Activated naive CD8-positive, alpha-beta T cell treated with anti-CD3 and anti-CD28 coated beads, Interleukin-2, amount 10 ng/mL, durations not matched to agents 7 days and 5 days (primary cell): ENCODE measurements at places on chromosomes 2 and 18.

DNA sequence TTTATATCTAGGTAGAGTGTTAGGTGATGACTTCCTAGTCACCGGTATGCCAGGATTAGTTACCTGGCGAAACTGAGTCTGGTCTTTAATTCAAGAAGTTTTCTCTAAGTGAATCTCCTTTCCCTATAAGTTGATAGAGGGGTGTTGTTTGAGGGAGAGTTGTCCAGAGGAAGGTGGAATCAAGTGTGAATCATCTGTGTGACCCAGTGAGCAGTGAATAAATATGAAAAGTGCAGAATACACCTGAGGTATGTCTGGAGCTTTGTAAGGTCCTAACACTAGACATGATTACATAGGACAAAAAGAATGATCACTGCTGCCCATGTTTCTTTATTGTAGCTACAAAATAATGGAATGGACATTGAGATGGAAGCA, 11.2 kb downstream of the POU3F3 start:
- H3K27ac ChIP-seq: no peak overlapping the region
- H3K4me1 ChIP-seq: peaks cover 3% of the 10 kb centered on the region
- no peak overlapping the region for H3K4me3 ChIP-seq
- no peaks in the 10 kb centered on the region for H3K36me3 ChIP-seq
- DNase-seq: no peak

DNA sequence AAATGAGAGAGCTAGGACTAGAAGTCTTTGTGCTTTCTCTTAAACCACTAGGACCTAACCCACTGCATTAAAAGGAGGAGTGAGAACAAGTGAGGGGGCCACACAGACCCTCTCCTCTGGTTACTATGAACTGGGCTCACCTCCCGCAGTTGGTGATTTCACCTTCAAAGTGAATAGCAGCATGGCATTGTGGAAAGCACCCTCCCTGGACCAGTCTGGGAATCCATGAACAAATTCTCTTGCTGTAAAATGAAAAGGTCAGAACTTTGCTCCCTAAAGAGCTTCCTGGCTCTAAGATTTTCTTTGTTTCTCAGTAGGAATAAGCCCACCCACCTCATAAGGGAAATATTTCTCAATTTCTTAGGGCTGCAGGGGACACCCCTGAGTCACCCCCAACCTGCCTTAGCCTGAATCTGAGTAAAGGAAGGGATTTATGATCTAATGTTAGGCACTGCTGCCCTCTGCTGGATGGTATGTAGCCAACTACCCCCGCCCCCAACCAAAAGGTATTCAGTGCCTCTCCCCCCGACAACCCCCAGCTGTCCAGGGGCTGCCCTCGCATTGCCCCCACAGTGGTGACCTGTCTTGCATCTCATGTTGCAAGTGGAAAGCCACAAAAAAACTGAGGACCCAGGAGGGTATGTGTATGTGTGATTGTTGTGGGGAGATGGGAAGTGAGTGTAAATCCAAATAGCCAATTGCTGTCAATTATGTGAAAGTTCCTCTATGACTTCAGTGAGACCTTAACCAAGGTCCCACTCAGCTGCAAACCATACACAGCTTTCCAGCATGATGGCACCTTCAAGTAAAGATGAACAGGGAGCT, 230.9 kb upstream of the SLC14A2 start:
- H3K4me3 ChIP-seq: no peak overlapping the region
- peak; percentile 32 for DNase-seq
- H3K27ac ChIP-seq: no peak overlapping the region
- peaks cover 3% of the 10 kb centered on the region for H3K4me1 ChIP-seq

- H3K27ac ChIP-seq: no peak overlapping the region
- no peak overlapping the region for H3K4me3 ChIP-seq
- no peaks in the 10 kb centered on the region for H3K27me3 ChIP-seq
- H3K4me1 ChIP-seq: no peaks in the 10 kb centered on the region
Observed at GRCh38 chr2:238573916-238574315, 147.2 kb downstream of the ASB1 start.

DNA sequence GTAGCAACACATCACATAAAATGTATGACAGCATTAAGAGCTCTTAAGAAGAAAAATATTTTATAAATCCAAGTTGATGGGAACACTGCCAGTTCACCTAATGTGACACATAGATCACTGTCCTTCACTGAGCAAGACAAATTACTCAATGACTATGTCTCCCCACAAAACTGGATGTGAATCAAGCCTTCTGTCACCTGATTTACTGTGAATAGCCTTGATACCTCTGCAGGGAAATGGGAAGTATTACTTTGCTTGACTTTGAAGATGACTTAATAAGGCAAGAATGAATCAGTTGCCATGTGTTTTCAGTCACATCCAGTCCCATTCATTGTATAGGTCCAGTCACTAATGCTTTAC, 94.6 kb downstream of the NYAP2 start:
- no peak overlapping the region for H3K27ac ChIP-seq
- no peaks in the 10 kb centered on the region for H3K36me3 ChIP-seq
- H3K4me1 ChIP-seq: no peaks in the 10 kb centered on the region
- no peak for DNase-seq
- no peak overlapping the region for H3K4me3 ChIP-seq
